ENCODE measurements at places on chromosomes 3 and 15.
A peak's percentile ranks its signal among the peaks of the same experiment; 100 is the strongest.

DNA sequence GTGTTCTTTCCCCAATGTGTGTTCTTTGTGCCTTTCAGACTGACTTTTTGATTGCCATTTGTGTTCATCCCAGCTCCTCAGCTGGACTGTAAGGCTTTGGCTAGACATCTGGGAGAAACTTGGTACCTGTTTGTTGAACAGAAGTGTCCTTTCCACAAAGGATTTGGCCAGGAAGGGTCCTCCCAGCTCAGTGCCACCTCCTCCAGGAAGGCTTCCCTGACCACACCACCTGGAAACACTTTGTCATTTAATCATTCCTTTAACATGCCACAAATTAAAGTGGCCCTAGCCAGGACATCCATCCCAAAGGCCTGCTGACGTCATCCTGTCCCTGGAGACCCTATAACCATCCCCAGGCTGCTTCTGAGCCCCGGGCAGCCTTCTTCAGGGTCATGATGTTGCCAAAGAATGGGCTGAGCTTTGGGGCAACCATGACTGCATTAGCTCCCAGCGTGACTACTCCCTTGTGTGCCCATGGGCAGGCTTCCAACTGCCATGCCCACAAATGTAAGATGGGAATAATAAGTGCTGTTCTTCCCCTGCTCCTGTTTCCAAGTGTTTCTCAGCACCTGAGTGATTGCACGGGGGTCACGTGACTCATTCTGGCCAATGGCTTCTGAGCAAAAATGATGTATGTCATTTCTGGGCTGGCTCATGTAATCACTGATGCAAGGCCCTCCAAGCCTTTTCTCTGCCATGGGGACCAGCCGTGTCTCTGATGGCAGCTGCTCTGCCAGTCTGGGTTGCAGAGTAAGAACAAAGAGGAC is 112.5 kb upstream of the SMAD3 start:
- DNase-seq: no peak

DNA sequence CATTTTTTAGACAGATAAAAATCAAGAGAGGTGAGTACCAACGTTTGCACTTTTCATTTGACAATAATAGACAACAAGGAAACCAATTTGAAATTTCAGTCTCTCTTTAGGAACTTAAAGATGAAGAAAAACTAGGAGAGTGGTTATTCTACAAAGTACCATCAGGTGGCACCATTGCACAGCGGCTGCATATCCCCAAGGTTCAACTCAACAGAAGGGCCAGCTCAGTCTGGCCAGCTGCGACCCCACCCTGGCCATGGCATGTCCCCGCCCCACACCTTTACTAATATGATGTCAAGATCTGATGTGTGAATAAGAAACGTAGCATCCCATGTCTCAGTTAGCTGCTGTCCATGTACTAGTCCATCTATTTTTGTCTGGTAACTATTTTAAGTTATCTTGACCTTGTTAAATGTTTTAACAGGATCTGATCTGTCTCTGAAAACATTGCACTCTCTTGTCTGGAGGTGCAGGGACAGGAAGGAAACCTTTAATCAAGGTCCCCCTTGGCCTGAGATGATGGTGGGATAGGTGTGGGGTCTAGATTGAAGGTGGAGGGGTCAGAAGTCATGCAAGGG is 35.5 kb upstream of the CGNL1 start:
- peak; percentile 73 for DNase-seq

DNA sequence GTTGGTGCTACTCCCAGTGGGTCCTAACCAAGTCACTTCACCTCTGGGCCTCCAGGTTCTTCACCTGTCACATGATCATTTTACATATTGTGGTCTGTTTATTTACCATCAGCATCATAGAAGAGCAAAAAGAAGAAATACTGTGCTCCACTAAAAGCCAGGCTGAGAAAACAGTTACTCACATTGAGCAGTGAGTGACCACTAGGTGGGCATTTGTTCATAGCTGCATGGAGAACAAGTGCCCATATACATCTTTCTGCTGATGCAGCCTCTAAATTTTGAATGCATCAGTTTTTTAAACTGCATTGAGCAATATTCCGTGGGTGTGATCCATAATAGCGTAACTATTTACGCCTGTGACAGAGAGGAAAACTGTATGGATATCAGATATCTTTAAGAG is 76.2 kb downstream of the DCUN1D1 start:
- DNase-seq: no peak

DNA sequence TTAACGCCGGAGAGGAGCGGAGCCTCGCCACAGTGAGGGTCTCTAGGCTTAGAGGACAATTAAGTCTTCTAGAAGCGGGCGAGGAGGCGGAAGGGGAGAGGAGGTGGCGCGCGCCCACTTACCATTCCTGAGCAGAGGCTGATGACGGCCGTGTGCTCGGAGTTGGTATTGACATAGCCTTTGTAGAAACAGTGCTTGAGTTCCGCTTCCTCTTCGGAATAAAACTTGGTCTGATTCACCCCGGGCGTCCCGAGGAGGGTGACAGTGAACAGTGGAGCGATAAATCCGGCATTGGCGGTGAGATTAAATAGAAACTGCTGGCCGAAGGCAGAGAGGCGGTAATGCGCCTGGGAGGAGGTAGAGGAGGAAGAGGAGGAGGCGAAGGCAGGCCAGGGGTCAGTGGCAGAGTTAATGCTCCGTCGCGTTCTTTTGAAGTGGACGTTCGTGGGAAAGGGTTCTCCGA is 1.3 kb downstream of the ADAMTS9 start:
- peak; percentile 46 for DNase-seq

GRCh38 chr15:70826634-70827033 is 27.3 kb downstream of the LARP6 start:
- DNase-seq: no peak

DNA sequence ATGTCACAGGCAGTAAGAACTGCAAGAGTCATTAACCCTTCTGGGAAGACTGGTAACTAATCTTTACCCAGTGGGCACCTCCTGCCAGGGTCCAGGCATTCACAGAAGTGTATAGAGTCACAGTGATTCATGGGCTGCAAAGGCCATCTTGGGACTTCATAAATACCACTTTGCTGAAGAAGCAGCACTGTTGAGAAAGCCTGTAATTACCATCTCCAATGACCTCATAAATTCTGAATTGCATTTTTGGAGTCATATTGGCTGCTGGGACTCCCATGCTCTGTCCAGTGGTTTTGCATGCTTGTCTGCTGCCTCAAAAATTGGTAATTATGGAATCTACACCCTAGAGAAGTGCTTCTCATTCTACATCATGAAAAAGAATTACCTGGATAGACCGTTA is 837.2 kb downstream of the NTRK3 start:
- DNase-seq: no peak

- DNase-seq: no peak
These were observed 44.0 kb downstream of the BFSP2 start for GRCh38 chr3:133443649-133444422.

DNA sequence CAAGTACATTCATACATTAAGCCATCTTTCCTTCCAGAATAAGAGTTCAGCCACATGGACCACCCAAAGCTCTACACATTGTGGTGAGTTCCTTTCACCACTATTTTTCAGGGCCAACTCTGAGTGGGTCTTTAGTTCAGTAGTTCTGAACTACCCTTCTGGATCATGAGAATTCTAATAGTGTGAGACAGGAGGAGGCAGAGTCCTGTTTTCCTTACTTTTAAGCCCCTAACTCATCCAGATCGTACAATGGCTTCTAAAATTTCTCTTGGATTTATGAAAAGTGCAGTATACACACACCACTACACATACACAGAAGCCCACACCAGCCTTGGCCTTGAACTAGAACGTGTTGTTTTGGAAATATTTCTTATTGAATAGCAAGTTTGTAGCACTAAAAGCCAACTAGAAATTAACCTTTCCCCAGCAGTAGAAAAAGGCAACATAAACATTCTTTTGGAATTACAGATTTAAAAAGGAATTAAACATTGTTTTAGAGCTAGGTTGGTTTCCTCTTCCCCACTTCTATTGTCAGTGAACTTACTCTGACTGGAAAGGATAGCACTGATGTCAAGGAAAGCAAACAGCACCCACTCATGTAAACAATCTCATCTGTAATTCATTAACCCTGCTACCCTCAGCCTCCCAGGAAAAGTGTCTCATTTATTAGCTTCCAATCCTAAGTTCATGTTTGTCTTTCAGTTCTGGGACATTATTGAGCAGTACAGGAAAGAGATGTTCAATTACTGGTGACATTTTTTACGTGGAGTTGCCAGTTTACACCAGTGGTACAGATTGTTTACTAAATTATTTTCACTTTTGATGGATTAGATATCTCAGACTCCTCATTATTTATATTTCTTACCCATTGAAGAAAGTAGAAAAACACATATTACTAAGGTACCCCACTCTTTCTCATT is 95.7 kb upstream of the AGTR1 start:
- DNase-seq: no peak

GRCh38 chr3:127799476-127800222 is 22.7 kb downstream of the MGLL start:
- no peak for DNase-seq

DNA sequence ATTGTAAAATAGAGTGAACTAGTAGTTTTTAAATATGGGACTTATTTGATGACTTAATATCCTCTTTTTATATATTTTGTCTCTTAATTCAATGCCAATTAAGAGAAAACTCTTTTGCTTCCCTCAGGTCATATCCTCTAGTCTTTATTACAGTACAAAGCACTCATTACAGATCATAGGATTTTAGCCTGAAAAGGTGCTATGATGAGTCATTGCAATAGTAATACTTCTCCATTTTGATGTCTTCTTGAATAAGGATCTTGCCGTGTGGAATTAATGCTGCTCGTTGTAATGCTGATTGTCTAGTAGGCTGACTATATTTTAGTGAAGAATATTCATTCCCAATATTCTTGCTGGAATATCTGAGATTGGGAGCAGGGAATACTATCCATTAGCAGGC is 612.2 kb upstream of the GOLIM4 start:
- DNase-seq: no peak

- no peak for DNase-seq
These were observed 11.8 kb downstream of the KLF13 start for GRCh38 chr15:31338318-31338878.

DNA sequence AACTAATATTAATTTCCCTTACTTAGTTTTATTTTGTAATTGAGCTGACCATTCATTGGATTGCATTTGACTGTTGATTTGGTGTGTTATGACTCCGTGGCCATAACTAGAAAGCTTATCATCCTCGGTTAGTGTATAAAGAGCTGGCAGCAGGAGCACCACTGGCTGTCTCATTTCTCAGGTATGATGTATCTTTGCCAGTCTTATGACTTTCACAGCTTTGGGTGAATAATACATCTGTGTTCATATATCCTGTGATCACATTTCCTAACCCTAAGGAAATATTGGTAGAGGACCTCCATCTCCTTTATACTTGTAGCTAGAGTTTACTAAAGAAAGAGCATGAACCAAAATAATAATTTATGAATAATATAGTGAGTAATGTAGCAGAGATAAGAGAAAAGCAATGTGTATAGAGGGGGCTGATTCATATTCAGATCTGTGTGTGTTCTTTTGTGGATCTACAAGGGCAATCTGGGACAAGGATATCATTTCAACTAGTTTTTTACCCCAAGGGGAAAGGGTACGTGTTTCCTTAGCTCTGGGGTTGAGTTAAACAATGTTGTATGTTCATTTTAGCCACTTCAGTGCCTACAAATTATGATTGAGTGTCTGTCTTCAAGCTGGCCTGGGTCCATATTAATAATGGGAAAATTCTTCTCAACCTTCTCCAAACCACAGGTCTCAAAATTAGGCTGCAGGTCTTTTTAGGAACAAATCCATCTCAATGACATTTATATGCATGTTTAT is 901.7 kb downstream of the NTRK3 start:
- no peak for DNase-seq

DNA sequence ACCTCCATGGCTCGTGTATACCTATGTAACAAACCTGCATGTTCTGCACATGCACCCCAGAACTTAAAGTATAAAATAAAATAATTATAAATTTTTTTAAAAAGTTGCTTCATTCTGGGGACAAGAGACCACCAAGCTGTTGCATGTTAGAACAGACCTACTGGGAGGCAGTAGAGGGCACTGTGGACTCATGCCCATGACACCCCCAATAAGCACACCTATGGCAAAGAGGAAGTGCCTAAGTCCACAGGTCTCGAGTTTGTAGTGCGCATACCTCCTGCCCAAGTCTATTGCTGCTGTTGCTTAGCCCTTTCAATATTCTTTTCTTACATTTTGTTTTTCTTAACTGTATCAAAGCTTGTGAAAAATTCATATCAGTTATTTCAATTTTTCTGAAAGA is 267.9 kb upstream of the THBS1 start:
- DNase-seq: peak; percentile 31

DNA sequence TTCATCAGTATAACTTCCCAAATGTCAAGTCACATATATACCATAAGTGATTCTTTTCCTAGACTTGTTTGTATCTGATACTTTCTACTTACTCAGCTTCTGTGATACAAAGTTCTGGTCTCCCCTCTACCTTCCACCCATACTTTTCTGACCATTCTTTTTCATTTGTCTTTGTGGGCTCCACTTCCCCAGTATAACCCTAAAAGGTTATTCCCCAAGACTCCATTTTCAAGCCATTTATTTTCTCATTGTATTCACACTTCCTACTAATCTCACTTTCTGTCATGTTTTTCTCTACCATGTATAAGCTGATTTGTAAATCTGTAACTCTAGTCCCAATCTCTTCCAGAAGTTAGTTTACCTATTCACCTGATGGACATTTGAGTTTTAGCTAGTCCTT is 34.0 kb downstream of the IQCB1 start:
- DNase-seq: no peak

- DNase-seq: no peak
These were observed 13.2 kb downstream of the POPDC2 start for GRCh38 chr3:119647171-119647570.

DNA sequence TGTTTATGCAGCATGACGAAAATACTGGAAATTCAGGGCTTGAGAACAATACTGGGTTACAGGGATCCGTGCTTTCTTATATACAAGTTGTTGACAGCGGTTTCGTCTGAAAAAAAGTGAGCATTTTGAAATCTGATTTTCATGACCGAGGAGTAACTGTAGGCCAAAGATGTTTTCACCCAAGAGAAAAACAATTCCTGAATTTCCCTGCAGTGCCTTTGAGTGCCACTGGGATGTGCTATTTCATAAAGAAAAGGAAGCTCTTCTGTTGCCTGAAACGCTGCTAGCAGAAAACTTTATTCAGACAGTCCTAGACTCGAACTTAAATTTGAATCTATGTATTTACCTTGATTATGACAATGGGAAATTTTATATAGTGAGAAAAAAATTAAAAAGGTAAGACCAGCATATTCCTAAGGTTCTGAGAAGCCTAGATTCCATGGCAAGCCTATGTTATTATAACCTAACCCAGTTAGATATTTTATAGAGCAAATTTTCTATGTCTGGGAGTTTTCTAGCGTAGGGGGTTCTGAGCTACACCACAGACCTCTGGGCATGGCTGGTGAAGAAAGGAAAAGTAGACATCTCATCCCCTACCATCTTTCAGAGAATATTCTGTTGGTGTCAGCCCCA is 30.2 kb downstream of the KCNAB1 start:
- DNase-seq: peak; percentile 49
